ENCODE measurements at places on chromosomes 16 and 17.

GRCh38 chr16:67242138-67242730 is 5.0 kb downstream of the FHOD1 start:
- DNase-seq = no peak

GRCh38 chr16:31274831-31275816 is 15.3 kb downstream of the ITGAM start:
- no peak for DNase-seq

- DNase-seq = no peak
These were observed 44.2 kb downstream of the SNX20 start for GRCh38 chr16:50636753-50637374.

DNA sequence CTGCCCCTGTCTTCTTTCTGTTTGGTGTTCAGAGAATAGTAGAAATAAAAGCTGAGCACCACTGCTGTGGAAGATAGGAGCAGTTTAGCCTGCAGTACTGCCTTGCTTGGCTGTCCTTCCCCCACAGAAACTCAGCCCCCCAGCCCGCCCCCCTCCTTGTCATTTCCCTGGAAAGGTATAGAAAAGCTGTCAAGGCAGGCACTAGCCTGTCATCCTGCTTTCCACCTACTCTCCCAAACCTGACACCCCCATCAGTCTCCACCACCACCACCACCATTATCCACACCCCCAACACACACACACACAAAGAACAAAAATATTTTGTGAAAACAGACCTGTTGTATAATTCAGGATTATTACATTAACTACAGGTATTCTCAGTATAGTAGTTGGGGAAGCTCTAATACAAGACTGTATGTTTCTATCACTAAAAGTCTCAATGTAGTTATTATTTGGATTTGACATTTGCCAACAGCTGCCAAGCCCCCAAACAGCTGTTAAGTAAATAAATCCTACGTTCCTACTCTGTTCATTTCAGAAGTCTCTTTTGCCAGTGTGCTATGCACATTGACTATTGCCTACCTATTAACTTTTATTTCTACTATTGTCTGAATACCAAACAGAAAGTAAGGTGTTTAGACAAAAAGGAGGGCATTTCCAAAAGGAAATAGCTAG is 128.8 kb downstream of the CYB561 start:
- no peak for DNase-seq

DNA sequence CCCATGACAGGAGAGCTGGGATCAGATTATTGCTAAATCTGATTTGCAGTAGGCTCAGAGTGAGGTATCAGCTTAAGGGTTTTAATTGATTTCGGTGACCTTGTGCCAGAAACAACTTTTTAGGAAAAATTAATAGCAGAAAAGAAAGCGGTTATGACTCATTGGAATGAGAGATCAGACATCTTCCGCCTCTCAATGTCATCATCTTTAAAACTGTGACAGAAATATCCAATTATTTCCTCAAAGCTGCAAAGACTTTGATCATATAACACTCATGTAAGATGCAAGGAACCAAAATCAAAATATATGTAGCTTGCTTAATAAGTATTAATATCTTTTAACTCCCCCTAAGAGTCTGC is 190.1 kb upstream of the FOXF1 start:
- DNase-seq = no peak

GRCh38 chr16:14187517-14188338 is 116.6 kb downstream of the MRTFB start:
- no peak for DNase-seq

- no peak for DNase-seq
These were observed 22.4 kb upstream of the LGALS9 start for GRCh38 chr17:27608328-27609230.

- no peak for DNase-seq
These were observed 61.7 kb downstream of the PECAM1 start for GRCh38 chr17:64328859-64329531.

DNA sequence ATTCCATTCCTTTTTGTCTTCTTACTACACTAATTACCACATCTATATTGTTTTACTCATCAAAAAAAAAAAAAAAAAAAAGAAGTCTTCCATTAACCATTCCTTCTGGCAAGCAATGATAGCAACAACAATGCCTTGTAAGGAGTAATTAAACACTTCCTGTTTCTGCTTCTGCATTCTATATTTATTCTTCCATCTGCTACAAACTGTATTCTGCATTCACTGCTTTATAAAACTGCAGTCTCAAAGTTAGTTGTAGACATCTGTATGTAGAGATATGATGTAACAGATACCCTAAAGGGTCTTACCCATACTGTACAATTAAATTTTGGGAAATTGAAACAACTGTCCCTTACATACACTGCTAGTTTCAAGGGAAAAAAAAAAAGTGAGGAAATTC is 28.7 kb upstream of the ABCA6 start:
- no peak for DNase-seq

DNA sequence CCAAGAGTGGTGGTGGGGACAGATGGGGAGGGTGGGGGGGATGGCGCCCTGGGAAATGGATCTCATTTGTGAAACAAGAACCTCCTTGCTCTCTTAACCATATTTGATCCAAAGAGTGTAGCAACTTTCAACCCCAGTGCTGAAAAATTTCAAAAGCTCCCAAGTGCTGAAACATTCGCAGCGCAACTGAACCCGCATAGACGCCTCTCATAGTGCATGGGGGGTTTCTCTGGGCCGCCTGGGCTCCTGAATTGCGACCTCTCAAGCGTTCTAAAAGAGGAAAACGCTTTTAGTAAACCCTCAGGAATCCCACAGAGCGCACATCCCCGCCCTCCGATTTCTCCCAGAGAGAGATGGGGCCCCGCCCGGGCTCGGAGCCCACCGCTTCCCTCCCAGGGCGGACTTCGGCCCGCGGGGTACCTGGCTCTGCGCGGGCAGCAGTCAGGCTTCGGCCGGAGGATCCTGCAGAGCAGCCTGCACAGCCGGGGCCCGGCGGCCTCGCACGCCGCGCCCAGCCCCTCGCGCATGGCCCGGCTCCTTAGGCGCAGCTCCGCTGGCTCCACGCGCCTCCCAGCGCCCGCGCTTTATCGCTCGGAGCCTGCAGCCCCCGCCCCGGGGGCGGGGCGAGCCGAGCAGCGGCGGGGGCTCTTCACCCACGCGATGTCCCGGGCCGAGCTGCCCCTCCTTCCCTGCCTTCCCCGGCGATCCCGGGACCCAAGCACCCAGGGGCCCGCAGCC is 7.0 kb downstream of the NOS2 start:
- no peak for DNase-seq

DNA sequence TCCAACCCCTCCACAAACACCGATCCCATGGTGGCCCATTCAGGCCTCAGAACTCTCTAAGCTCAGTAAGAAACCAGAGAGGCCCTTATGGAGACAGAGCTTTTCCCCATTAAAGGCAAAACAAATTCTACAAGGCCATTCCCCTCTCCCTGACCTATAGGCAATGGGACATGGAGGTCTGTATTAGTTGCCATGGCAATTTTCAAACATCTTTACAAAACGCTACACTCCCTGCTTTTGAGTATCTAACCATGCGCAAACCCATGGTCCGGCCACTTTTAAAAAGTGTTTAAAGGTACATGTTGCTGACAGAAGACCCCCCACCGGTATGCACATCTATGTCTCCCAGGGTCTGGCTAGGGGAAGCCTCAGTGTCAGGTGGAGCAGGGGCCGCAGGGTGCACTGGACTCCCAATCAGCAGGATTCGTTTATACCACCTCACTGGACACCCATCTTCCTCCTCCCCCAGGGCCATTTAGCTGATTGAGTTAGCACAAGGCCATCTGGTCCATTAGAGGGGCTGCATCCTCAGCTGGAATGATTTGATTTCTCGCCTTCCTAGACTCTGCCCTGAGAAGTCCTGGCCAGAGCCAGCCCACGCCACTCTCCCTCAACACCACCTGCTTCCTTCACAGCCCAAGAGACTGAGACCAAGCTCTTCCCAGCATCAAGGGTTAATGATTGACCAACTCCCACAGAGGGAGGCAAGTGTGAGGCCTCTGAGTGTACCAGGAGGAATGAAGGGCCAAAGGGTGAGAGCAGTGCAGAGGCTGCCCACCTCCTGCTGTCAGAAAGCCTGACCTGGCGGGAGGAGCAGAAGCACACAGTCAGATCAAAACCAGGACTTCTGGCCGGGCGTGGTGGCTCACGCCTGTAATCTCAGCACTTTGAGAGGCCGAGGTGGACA is 10.9 kb downstream of the ACLY start:
- no peak for DNase-seq

DNA sequence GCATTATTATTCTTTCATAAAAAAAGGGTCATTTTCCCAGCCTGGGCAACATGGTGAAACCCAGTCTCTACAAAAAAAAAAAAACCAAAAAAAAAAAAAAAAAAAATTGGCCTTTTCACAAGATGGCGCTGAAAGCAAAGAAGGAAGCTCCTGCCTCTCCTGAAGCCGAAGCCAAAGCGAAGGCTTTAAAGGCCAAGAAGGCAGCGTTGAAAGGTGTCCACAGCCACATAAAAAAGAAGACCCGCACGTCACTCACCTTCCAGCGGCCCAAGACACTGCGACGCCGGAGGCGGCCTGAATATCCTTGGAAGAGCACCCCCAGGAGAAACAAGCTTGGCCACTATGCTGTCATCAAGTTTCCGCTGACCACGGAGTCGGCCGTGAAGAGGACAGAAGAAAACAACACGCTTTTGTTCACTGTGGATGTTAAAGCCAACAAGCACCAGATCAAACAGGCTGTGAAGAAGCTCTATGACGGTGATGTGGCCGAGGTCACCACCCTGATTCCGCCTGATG is 4.9 kb upstream of the PGAP6 start:
- DNase-seq = no peak

DNA sequence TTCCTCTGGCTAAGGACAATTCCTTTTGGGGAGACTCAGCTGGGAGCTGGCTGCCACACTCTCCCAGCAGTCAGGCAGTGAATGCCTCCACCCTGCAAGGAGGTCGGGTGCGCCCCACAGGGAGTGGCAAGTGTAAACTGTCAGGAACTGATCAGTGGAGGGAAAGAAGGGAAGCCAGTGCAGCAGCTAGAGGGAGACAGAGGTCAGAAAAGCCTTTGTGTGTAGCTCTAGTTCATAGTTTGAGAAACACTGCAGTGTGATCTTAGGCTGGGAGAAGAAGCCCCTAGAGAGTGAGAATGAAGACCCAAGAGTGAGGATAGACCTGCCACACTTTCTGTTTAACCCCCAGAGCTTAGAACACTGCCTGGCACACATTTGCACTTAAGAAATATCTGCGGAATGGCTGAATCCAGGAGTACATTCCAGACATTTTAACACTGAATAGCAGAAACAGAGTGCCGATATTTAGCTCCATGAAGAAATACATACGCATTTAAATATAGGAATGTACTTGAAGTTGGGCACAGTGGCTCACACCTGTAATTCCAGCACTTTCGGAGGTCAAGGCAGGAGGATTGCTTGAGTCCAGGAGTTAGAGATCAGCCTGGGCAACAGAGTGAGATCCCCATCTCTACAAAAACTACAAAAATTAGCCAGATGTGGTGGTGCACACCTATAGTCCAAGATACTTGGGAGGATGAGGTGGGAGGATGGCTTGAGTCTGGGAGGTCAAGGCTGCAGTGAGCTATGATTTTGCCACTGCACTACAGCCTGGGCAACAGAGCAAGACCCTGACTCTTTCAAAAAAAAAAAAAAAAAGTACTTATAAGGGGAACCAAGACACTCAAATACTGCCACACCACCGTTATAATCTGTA is 11.1 kb upstream of the SLC5A11 start:
- no peak for DNase-seq

DNA sequence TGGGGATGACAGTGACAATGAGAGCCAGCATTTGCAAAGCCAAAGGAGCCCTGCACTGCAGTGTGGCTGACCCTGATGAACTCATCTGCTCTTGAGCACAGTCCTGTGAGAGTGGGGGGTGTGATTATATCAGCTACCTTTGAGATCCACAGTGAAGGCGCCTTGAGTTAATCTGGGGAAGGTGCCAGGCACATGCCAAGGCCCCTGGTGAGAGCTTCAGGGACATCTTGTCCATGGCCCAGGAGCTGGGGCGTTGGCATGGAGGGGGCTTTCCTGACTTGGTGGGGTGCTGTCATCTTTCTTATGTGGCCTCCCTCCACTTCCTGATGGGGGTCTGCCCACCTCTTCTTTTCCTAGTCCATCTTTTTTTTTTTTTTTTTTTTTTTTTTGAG is 86.5 kb downstream of the SNX29 start:
- DNase-seq = no peak

DNA sequence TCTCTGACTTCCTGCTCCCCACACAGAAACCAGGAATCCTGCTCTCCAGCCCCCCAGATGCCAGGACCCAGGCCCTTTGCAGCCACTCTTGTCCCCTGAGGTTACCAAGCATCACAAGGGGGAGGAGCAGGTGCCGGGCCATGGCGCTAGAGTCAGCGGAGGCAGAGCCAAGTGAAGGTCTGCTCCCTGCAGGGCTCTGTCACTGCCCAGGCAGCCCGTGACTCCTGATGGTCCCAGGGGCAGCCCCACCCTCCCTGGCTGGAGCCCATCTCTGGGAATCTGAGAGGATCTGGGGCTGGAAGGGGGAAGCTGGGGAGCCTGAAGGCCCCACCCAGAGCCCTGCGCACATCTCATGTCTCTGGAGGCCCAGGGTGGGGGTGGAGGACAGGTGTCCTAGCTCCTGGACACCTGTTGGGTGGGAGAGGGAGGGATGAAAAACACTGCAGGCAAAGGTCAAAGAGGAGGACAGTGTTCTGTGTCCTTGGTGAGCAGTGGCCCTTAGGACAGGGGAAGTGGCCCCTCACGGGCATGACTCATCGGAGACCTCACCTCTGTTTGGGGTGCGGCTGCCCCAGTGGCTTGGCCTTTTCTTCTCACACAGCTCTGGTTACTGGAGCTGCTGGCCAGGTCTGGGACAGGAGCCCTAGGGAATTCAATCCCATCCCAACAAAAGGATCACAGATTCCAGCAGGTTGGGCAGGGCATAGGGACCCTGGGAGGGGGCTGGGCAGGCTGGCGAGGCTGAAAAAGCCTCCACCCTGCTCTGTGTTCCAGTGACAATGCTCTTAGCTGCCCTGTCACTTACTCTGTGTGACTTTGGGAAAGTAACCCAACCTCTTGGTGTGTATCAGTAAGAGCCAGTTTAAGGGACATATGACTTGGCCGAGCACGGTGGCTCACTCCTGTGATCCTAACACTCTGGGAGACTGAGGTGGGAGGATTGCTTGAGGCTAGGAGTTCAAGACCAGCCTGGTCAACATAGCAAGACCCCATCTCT is at the start of gene PRSS36:
Gene PRSS36 (minus strand): TSS at position 173 of the 997 bp plus-strand sequence. CDS start 31 bp downstream, at position 142.
- no peak for DNase-seq

GRCh38 chr16:26672206-26672605 is 394.5 kb upstream of the C16orf82 start:
- no peak for DNase-seq

DNA sequence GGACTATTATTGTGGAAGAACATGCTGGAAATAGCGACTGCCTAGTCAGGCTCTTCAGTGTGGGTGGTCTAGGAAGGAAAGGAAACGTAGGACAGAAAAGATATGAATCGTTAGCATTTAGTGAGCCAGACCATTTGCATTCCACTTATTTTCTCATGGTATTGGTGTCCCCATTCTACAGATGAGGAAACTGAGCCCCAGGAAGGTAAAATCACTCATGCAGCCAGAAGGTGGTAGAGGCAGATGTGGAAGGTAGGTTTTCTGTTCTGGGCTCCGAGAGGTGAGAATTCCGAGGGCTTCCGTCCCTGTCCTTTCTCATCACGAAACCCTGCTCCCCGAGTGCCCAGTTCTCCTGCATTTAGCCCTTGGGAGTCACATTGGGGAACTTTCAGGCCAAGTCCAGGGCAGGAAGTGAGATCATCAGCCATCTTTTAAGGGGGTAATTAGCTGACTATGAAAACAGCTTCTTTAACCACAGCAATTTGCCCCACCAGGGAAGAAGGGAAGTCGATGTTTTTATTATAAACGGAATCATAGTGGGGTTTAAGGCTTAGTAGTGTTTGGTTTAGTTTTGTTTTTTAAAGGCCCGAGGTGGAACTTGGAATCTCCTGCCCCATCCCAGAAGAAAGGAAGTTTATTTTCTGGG is 110.7 kb upstream of the IRX3 start:
- no peak for DNase-seq

- no peak for DNase-seq
These were observed 51.8 kb downstream of the C17orf67 start for GRCh38 chr17:56781906-56782305.
